ENCODE measurements at places on chromosomes 6 and 20. TPM values are rescaled to one million over a fixed set of nuclear protein-coding genes. Genes with fewer than 3 reads are reported as not detected.
A peak's percentile ranks its signal among the peaks of the same experiment; 100 is the strongest.

TCFL5 gene
- total RNA-seq: 11.8 TPM

NOTCH4 gene
- 19.4 TPM for total RNA-seq

GRCh38 chr6:17831135-17831534 is 124.4 kb upstream of the NUP153 start:
- no peak for DNase-seq

- no peak for DNase-seq
Measured at GRCh38 chr6:42786525-42786985, 4.7 kb downstream of the BICRAL start.

DNA sequence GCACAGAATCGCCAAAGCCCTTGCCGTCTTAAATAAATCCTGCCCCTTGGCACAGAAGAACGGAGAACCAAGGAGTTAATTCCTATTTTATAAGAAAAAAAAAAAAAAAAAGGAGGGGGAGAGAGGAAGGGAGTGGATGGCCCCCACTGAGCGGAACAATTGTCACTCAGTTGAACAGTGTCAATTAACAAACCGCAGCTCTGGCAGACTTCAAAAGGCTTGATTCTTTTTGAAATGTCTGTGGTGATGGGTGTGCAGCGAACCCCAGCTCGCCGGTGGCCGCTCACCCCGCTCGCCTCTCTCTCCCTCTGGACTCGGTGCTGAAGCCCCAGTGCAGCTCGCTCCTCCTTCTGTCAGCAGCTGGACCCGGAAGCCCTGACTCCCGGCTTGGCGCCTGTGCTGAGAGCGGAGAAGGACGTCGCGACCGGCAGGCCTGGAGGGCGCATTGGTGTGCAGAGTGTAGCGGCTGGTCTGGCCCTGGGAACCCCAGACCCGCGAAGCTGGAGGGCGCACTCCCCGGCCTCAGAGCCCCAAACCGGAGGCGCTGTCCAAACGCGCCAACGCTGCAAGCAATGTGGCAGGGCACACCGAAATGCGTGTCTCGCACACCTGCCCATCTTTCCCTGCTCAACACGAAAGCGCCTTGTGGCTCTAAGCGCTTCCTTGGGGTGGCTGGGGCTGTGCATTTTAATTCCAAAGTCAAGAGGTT is 3.4 kb downstream of the LINC00237 start:
- no peak for DNase-seq

GRCh38 chr6:130859161-130859867 is 32.1 kb downstream of the SMLR1 start:
- no peak for DNase-seq

ARMH2 gene
- total RNA-seq: not detected

LATS1 gene
- total RNA-seq: 46.2 TPM

CLIC5 gene
- 8.0 TPM for total RNA-seq

GRCh38 chr6:76876922-76877553 is 586.3 kb downstream of the HTR1B start:
- peak; percentile 45 for DNase-seq

DNA sequence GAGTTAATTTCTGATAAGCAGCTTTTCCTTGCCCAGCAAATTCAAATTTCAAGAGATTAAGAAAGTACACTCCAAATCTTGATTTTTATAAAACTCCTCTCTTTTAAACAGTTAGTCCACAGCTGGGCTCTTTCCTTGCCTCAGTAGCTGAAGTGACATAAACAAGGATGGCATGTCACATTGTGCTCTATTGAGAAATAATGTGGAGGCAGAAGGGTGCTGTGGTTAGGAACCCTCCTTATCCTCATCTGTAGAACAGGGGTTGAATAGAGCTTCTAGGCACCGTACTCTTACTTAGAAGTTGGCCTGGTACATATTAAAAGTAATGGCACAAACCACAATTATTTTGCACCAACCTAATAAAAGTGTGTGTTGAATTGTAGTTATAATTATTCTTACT is 70.3 kb downstream of the RSPO3 start:
- no peak for DNase-seq

MAP3K5 gene
- 54.6 TPM for total RNA-seq

SIRPD gene
- total RNA-seq: not detected

GRCh38 chr6:54719131-54719530 is 127.4 kb upstream of the FAM83B start:
- no peak for DNase-seq

GRCh38 chr20:21096321-21097043 is 9.7 kb downstream of the LINC00237 start:
- DNase-seq: no peak

DNA sequence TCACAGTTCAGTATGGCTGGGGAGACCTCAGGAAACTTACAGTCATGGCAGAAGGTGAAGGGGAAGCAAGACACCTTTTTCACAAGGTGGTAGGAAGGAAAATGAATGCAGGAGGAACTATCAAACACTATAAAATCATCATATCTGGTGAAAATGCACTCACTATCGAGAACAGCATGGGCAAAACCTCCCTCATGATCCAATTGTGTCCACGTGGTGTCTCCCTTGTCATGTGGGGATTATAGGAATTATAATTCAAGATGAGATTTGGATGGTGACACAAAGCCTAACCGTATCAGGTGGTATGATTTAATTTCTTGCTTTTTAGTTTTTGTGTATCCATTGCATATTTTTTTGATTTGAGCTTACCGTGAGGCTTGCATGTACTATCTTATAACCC is 133.2 kb upstream of the SYNCRIP start:
- no peak for DNase-seq

ZKSCAN4 gene
- 6.2 TPM for total RNA-seq

CDS2 gene
- total RNA-seq: 58.1 TPM

- DNase-seq: no peak
Measured at GRCh38 chr6:62393608-62394007, 107.6 kb upstream of the KHDRBS2 start.

- no peak for DNase-seq
Measured at GRCh38 chr6:19976411-19977129, 139.4 kb downstream of the ID4 start.

- no peak for DNase-seq
Measured at GRCh38 chr20:38337561-38338140, 8.6 kb upstream of the LBP start.

GRCh38 chr20:23363257-23363649 is 1.3 kb downstream of the GZF1 start:
- DNase-seq: no peak

- no peak for DNase-seq
Measured at GRCh38 chr6:118544105-118544504, 4.0 kb upstream of the PLN start.

DNA sequence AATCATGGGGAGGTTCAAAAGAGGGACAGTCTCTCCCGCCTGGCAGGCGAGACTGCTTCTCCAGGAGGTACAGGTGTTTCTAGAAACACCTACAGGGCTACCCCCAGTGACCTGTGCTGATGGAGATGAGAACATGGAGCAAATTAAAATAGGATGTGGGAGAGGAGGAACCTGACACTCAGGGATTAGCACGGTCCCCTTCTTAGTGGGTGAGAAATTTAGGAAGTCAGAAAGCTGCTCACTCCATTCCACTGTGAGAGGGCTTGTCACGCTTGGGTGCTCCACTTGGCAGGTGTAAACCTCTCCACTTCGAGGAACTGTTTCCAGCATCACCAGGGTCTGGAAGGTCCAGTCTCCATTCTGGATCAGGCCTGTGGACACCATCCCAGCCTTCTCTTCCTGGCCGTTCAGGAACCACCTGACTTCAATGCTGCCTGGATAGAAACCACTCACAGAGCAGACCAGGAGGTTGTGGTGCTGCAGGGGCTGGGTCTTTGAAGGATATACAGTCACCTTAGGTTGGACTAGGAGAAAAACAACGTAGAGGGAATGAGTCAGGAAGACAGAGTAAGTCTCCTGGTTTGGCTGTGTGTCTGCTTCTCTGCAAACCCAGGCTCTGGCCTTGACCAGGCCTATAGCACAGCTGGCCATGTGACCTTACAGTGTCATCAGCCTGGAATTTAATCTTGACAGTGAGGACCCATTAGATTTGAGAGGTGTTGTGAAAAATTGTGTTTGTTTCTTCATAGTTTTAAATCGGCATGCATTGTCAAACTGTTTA is 8.1 kb downstream of the HLA-DRB1 start:
- no peak for DNase-seq

DNA sequence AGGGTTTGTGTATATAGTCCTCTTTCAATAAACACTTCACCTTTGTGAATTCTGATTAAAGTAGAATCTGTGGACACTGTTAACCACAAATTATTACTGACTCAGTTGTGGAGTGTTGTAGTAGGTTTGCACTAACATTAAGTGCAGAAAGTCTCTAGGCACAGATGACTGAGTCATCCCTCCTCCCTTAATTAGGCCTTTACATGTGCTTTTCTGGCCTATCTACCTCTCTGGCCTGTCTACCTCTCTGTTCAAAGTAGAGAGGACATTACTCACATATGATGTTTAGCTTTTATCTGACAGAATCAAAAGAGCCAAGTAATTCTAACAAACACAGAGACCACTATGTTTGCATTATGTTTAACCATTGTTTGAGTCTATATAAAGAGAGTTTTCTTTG is 783.0 kb downstream of the TENT5A start:
- DNase-seq: no peak

SLC23A2 gene
- total RNA-seq: 58.8 TPM

RSPO3 gene
- 4.1 TPM for total RNA-seq

DNA sequence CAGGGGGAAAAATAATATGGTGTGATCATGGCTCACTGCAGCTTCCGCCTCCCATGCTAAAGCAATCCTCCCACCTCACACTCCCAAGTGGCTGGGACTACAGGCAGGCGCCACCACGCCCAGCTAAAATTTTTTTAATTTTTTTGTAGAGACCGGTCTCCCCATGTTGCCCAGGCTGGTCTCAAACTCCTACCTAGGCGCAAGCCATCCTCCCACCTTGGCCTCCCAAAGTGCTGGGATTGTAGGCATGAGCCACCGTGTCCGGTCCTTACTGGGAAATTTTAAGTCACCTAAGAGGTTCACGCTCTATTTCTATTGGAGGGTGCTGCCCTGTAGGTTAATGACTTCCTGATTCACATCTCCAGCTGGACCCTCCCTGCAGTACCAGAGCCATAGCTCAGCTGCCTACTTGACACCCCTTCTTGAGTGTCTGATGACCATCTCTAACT is 626 bp upstream of the CDK5RAP1 start:
- no peak for DNase-seq

DNA sequence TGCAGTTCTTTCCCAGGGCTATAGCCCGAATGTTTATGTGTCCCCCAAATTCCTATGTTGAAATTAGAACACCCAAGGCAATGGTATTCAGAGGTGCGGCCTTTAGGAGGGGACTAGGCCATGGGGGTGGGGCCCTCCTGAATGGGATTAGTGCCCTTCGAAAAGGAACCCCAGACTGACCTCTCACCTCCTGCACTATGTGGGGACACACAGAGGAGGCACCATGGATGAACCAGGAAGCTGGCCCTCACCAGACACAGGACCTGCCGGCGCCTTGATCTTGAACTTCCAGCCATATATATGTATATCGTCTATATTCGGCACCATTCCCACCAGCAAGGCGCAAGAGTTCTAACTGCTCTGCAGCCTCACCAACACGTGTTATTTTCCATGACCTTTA is 101.5 kb upstream of the BHLHE23 start:
- no peak for DNase-seq

ZMYND8 gene
- total RNA-seq: 113 TPM

ZNF334 gene
- 18.7 TPM for total RNA-seq

NR2E1 gene
- 0.18 TPM for total RNA-seq

OR2H2 gene
- not detected for total RNA-seq

DNA sequence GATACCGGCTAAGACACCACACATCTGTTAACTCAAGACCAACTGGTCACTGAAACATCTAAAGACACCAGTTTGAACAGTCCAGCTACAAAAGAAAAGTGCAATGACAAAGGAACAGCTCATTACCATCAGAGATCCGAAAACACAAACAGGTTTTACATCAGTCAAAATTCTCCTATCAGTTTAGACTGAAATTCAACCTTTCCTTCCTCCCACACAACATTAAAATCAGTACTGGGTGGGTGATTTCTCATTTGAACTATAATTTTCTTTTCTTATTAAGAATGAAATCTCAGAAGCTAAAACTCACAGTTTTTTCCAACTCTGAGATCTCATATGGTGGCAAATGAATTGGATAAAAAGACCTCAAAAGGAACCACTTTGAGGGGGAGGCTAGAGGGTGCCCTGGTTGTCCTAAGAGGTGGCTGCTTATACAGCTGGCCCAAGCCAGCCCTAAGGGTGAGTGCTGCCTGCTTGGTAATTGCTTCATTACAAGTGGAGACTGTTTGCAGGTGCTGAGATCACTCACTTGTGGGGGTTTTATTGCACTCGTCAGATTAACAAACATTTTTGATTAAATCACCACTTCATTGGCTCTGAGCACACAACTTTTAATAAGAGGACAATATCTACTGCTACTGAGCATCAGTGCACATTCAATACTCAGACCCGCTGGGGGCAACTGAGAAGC is 4.3 kb downstream of the CCDC167 start:
- no peak for DNase-seq

DNA sequence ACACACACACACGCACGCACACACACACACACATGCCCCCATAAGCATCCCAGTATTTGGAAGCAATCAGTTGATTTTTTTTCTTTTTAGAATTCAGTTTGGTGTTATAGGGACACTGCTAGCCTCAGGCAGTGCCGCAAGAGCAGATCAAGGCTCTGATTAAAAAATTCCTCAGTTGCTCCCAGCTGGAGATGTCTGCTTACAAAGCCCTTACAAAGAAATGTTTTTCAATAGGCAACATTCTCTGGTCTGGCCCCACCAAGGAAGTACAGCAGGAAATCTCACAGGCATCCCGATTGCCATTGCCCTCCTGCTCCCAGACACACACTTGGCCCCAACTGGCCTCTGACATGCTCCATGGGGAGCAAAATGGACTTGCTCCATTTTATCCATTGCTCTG is 22.9 kb upstream of the CD83 start:
- DNase-seq: no peak

- no peak for DNase-seq
Measured at GRCh38 chr20:39311851-39312506, 349.8 kb downstream of the DHX35 start.
